ENCODE measurements at places on chromosomes 7 and 10. TPM values are rescaled to one million over a fixed set of nuclear protein-coding genes. Genes with fewer than 3 reads are reported as not detected.

Gene HNRNPH3
- polyA plus RNA-seq = 73.0 TPM

DNA sequence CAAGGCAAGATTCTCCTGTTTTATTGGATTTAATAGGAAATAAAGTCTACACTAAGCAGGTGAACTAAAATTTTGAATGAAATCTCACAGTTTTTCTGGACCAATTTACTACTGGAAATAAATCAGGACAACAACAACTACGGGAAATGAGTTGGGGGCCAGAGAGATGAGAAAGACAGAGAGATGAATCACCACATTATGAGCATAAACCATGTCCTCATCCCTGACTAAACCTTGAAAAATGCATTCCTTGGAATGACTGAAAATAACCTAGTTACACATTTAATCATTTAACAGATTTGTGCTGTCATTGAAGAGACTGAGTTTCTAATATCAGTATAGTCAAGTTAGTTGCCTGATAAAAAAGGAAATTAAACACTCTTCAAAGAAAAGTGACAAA is 608.4 kb upstream of the KCND2 start:
- no peaks in the 10 kb centered on the region for H3K36me3 ChIP-seq
- H3K27ac ChIP-seq = no peak overlapping the region
- H3K4me3 ChIP-seq = no peak overlapping the region
- H3K4me1 ChIP-seq = no peaks in the 10 kb centered on the region
- no peaks in the 10 kb centered on the region for H3K27me3 ChIP-seq
- no peak for DNase-seq

Gene UTF1
- not detected for polyA plus RNA-seq

Gene CASD1
- 12.2 TPM for polyA plus RNA-seq

Gene JAKMIP3
- polyA plus RNA-seq = 0.02 TPM

Gene VDAC2
- polyA plus RNA-seq = 101 TPM

Gene CYREN
- polyA plus RNA-seq = 60.6 TPM

- H3K4me1 ChIP-seq = peaks cover 22% of the 10 kb centered on the region
- peaks cover 78% of the 10 kb centered on the region for H3K36me3 ChIP-seq
- no peak overlapping the region for H3K27ac ChIP-seq
Observed at GRCh38 chr10:29486433-29486832, 148.3 kb downstream of the SVIL start.

Gene FZD1
- polyA plus RNA-seq = 3.3 TPM

DNA sequence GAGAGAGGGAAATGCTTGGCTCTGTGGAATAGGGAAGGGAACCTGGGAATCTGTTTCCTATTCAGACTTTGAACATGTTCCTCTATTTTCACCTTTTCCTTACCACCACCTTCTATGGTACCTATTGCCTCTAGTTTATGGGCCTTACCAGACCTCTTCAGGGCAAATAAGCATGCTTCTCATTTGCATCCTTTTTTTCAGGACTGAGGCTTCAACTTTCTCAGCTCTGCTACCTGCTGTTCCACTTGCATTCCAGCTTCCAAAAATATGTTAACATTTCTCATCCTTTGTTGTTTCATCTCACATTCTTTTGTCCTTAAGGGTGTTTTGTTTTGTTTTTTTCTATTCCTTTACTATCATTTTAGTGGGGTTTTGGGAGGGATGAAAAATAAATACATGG is 77.9 kb upstream of the MXI1 start:
- H3K4me3 ChIP-seq = no peak overlapping the region
- H3K36me3 ChIP-seq = peaks cover 52% of the 10 kb centered on the region
- H3K27me3 ChIP-seq = no peaks in the 10 kb centered on the region
- H3K27ac ChIP-seq = no peak overlapping the region
- no peak for DNase-seq

- no peak for DNase-seq
- H3K4me3 ChIP-seq = no peak overlapping the region
- peak overlapping the region; percentile 99 for H3K27ac ChIP-seq
- peaks cover 2% of the 10 kb centered on the region for H3K4me1 ChIP-seq
- no peaks in the 10 kb centered on the region for H3K27me3 ChIP-seq
- H3K36me3 ChIP-seq = no peaks in the 10 kb centered on the region
Observed at GRCh38 chr7:40298421-40298820, 163.6 kb downstream of the SUGCT start.

GRCh38 chr10:86899132-86899531 is 58.3 kb downstream of the MMRN2 start:
- H3K4me1 ChIP-seq = peaks cover 11% of the 10 kb centered on the region
- H3K36me3 ChIP-seq = peaks cover 44% of the 10 kb centered on the region
- no peak overlapping the region for H3K4me3 ChIP-seq
- H3K27me3 ChIP-seq = no peaks in the 10 kb centered on the region

Gene PRXL2A
- 15.6 TPM for polyA plus RNA-seq

GRCh38 chr10:100730725-100731406 is 14.5 kb upstream of the PAX2 start:
- peaks cover 93% of the 10 kb centered on the region for H3K27me3 ChIP-seq
- H3K27ac ChIP-seq = no peak overlapping the region
- H3K4me1 ChIP-seq = no peaks in the 10 kb centered on the region
- peak overlapping the region; percentile 11 for H3K4me3 ChIP-seq
- peak; percentile 57 for DNase-seq
- no peaks in the 10 kb centered on the region for H3K36me3 ChIP-seq

DNA sequence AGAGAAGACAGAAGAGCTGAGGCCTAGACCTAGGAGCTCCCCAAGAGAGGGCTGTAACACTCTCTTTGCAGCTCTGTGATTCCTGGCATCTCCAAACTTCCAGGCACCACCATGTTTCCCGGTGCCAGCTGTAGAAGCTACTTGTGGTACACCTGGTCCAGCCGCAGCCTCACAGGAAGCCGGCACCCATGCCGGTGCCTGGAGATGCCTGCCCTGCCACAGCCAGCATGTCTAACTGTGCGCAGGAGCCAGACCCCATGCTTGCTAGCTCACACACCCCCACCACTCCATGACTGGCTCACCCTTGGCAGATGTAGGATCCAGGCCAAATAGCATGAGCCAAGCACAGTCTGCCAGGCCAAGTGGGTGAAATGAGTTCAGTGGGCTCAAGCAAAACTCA is 211.7 kb upstream of the GNAI1 start:
- H3K27ac ChIP-seq = no peak overlapping the region
- DNase-seq = no peak
- H3K36me3 ChIP-seq = no peaks in the 10 kb centered on the region
- no peaks in the 10 kb centered on the region for H3K4me1 ChIP-seq

Gene GCK
- polyA plus RNA-seq = 1.1 TPM

Gene SMO
- 34.5 TPM for polyA plus RNA-seq

DNA sequence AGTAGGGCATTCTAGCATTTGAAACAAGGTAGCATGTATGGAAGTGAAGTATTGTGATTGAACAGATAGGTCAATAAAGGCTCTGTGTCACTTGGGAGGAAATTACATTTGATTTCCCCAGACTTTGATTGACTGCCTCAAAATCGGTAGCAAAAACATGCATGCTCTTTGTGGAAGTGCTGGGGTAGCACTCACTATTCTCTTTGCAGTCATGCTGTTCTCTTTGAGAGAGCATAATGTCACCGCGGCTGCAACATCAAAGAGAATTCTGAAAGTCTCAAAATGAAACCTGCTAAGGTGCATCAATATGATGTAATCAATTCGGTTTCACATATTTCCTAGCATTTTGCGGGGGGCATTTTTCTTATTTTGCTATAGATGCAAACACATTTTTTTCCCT is 64.2 kb downstream of the ARMC3 start:
- H3K36me3 ChIP-seq = no peaks in the 10 kb centered on the region
- H3K27ac ChIP-seq = no peak overlapping the region
- H3K4me3 ChIP-seq = no peak overlapping the region
- no peaks in the 10 kb centered on the region for H3K27me3 ChIP-seq
- no peaks in the 10 kb centered on the region for H3K4me1 ChIP-seq

- H3K4me1 ChIP-seq = no peaks in the 10 kb centered on the region
- no peak overlapping the region for H3K4me3 ChIP-seq
- no peak for DNase-seq
- H3K27me3 ChIP-seq = no peaks in the 10 kb centered on the region
Observed at GRCh38 chr10:127257395-127257794, 61.0 kb upstream of the INSYN2A start.
